CD4-positive, alpha-beta T cell (primary cell): ENCODE measurements at places on chromosomes 2 and 18.

- no peaks in the 10 kb centered on the region for H3K4me1 ChIP-seq
- DNase-seq, result no peak
- no peak overlapping the region for H3K4me3 ChIP-seq
- no peak overlapping the region for H3K27ac ChIP-seq
- no peaks in the 10 kb centered on the region for H3K36me3 ChIP-seq
Measured at GRCh38 chr18:45320724-45321123, 294.6 kb upstream of the SLC14A2 start.

GRCh38 chr2:199602896-199603717, 145.4 kb upstream of the SATB2 start:
- no peaks in the 10 kb centered on the region for H3K4me1 ChIP-seq
- no peaks in the 10 kb centered on the region for H3K36me3 ChIP-seq
- DNase-seq, result no peak
- no peak overlapping the region for H3K4me3 ChIP-seq

- no peaks in the 10 kb centered on the region for H3K36me3 ChIP-seq
- no peak for DNase-seq
- H3K27me3 ChIP-seq, result peaks cover 13% of the 10 kb centered on the region
Measured at GRCh38 chr18:7117390-7118355, at the start of gene LAMA1. Gene LAMA1, minus strand, starts transcription at chr18:7117797. Its CDS starts 77 bp downstream, at chr18:7117720.

DNA sequence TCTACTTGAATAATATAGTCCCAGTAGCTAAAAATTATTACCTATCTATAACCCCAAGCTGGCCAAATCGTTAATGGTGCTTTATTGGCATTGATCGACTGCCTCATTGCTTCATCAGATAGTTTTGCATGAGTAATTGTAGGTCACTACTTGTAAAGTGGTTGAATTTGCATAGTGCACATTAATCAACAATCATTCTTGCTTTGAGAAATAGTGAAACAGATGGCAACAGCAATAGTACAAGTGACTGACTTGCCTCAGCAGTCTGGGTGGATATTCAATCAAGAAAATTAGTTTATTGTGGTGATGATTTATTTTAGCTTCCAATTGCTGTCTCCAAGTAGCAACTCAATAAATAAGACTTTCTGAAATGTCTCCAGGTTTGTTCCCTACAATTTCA, 117.8 kb upstream of the NRXN1 start:
- no peaks in the 10 kb centered on the region for H3K27me3 ChIP-seq
- no peak overlapping the region for H3K4me3 ChIP-seq
- no peaks in the 10 kb centered on the region for H3K4me1 ChIP-seq
